ENCODE measurements at places on chromosomes 3 and 15.
A peak's percentile ranks its signal among the peaks of the same experiment; 100 is the strongest.

GRCh38 chr15:96064351-96064756 lies 266.1 kb upstream of the NR2F2 start:
- H3K36me3 ChIP-seq, result no peaks in the 10 kb centered on the region
- DNase-seq, result no peak
- H3K4me1 ChIP-seq, result no peaks in the 10 kb centered on the region
- H3K27me3 ChIP-seq, result peaks cover 10% of the 10 kb centered on the region

- H3K27ac ChIP-seq, result no peak overlapping the region
- peak; percentile 4 for DNase-seq
- H3K27me3 ChIP-seq, result no peaks in the 10 kb centered on the region
- no peaks in the 10 kb centered on the region for H3K4me1 ChIP-seq
These were observed 396.3 kb downstream of the IL5RA start for GRCh38 chr3:2713923-2714322.

- no peaks in the 10 kb centered on the region for H3K36me3 ChIP-seq
- no peaks in the 10 kb centered on the region for H3K4me1 ChIP-seq
- H3K27me3 ChIP-seq, result peaks cover 3% of the 10 kb centered on the region
- no peak for DNase-seq
- H3K27ac ChIP-seq, result no peak overlapping the region
These were observed 979.6 kb upstream of the NR2F2 start for GRCh38 chr15:95350908-95351307.

GRCh38 chr3:40739971-40740370 lies 215.2 kb downstream of the ZNF621 start:
- no peaks in the 10 kb centered on the region for H3K4me1 ChIP-seq
- no peaks in the 10 kb centered on the region for H3K36me3 ChIP-seq
- H3K27me3 ChIP-seq, result no peaks in the 10 kb centered on the region
- DNase-seq, result no peak

GRCh38 chr15:74312445-74313007 lies 54.9 kb downstream of the CYP11A1 start:
- no peaks in the 10 kb centered on the region for H3K36me3 ChIP-seq
- no peak overlapping the region for H3K4me3 ChIP-seq
- no peak overlapping the region for H3K27ac ChIP-seq
- H3K27me3 ChIP-seq, result peaks cover under 1% of the 10 kb centered on the region

GRCh38 chr3:191774485-191774884 lies 313.5 kb downstream of the PYDC2 start:
- no peak overlapping the region for H3K27ac ChIP-seq
- no peaks in the 10 kb centered on the region for H3K27me3 ChIP-seq
- DNase-seq, result no peak
- no peaks in the 10 kb centered on the region for H3K4me1 ChIP-seq
- H3K36me3 ChIP-seq, result no peaks in the 10 kb centered on the region

- H3K36me3 ChIP-seq, result no peaks in the 10 kb centered on the region
- H3K27me3 ChIP-seq, result peaks cover 40% of the 10 kb centered on the region
- no peak overlapping the region for H3K4me3 ChIP-seq
- no peak for DNase-seq
These were observed 36.4 kb upstream of the ATP2C1 start for GRCh38 chr3:130857336-130858026.

GRCh38 chr15:82812994-82813393 lies 3.6 kb downstream of the WHAMM start:
- no peak for DNase-seq
- H3K27ac ChIP-seq, result no peak overlapping the region
- no peak overlapping the region for H3K4me3 ChIP-seq
- no peaks in the 10 kb centered on the region for H3K27me3 ChIP-seq

- H3K36me3 ChIP-seq, result peaks cover 19% of the 10 kb centered on the region
- H3K4me1 ChIP-seq, result no peaks in the 10 kb centered on the region
- no peak overlapping the region for H3K27ac ChIP-seq
- no peaks in the 10 kb centered on the region for H3K27me3 ChIP-seq
- DNase-seq, result no peak
These were observed 28.5 kb downstream of the MFSD1 start for GRCh38 chr3:158830391-158830790.

- peaks cover 9% of the 10 kb centered on the region for H3K27me3 ChIP-seq
- DNase-seq, result no peak
- H3K4me3 ChIP-seq, result no peak overlapping the region
- H3K4me1 ChIP-seq, result no peaks in the 10 kb centered on the region
These were observed 90.6 kb downstream of the ARNT2 start for GRCh38 chr15:80494756-80495155.

GRCh38 chr3:67531181-67532101 lies 123.0 kb downstream of the SUCLG2 start:
- H3K27me3 ChIP-seq, result no peaks in the 10 kb centered on the region
- no peak for DNase-seq
- peaks cover 28% of the 10 kb centered on the region for H3K36me3 ChIP-seq
- H3K4me1 ChIP-seq, result peaks cover 25% of the 10 kb centered on the region
- no peak overlapping the region for H3K27ac ChIP-seq

- H3K36me3 ChIP-seq, result no peaks in the 10 kb centered on the region
- H3K27ac ChIP-seq, result no peak overlapping the region
- H3K4me1 ChIP-seq, result no peaks in the 10 kb centered on the region
- H3K27me3 ChIP-seq, result no peaks in the 10 kb centered on the region
- no peak for DNase-seq
These were observed 5.9 kb downstream of the FAM131A start for GRCh38 chr3:184343200-184343876.

GRCh38 chr3:38354588-38355330 lies 8.2 kb downstream of the XYLB start:
- no peaks in the 10 kb centered on the region for H3K27me3 ChIP-seq
- no peaks in the 10 kb centered on the region for H3K4me1 ChIP-seq
- DNase-seq, result no peak
- no peak overlapping the region for H3K4me3 ChIP-seq
- no peak overlapping the region for H3K27ac ChIP-seq
- H3K36me3 ChIP-seq, result peaks cover 16% of the 10 kb centered on the region
